Esophagus muscularis mucosa (tissue), 4 donors: ENCODE measurements at places on chromosomes 6 and 20. TPM values are rescaled to one million over a fixed set of nuclear protein-coding genes. Genes with fewer than 3 reads are reported as not detected.

- no peak for DNase-seq
Measured at GRCh38 chr6:158231551-158232315, 63.6 kb downstream of the GTF2H5 start.

DNA sequence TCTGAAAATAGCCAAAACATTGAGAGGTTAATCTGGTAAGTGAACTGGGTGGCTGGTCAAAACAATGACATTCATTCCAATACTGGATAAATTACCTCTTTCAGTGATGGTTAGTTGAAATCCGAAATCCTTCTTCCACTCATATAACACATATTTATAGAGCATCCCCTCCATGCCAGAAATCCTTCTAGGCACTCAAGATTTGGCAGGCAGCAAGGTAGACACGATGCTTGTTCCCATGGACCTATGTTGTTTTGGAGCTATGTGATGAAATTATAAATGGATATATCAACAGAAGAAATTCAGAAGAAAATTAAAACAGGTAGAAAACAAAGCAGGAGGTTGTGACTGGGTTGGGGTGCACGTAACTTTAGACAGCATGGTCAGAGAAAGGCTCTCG, 26.3 kb upstream of the SNRPB2 start:
- DNase-seq, result no peak

- peak; percentile 60 for DNase-seq
Measured at GRCh38 chr20:4684837-4685413, 36.8 kb upstream of the PRND start.

DNA sequence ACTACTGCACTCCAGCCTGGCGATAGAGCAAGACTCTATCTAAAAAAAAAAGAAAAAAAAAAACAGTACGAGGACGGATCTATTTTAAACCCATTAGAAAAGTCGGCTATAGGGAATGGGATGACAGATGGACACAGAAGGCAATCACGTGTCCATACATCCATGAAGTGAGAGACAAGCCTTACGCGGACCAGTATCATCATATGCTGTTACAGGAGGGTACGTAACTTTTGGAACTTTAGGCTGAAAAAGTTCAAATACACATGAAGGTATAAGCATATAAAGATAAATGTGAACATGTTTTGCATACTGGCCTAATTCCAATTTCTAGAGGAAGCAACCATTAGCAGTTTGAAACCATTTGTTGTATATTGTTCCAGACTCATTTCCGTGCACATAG, 109.8 kb upstream of the EXOC2 start:
- DNase-seq, result no peak

The CAP2 gene
- total RNA-seq, result 55.1 TPM

GRCh38 chr20:36574366-36575135, 1.2 kb downstream of the TGIF2 start:
- DNase-seq, result no peak

DNA sequence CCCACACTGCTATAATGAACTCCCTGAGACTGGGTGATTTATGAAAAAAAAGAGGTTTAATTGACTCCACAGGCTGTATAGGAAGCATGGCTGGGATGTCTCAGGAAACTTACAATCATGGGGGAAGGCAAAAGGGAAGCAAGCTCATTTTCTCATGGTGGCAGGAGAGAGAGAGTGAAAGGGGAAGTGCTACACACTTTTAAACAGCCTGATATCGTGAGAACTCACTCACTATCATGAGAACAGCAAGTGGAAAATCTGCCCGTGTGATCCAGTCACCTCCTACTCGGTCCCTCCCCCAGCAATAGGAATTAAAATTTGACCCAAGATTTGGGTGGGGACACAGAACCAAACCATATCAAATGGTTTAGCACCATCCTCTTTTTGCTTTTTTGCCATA, 116.6 kb upstream of the CEP162 start:
- DNase-seq, result no peak

DNA sequence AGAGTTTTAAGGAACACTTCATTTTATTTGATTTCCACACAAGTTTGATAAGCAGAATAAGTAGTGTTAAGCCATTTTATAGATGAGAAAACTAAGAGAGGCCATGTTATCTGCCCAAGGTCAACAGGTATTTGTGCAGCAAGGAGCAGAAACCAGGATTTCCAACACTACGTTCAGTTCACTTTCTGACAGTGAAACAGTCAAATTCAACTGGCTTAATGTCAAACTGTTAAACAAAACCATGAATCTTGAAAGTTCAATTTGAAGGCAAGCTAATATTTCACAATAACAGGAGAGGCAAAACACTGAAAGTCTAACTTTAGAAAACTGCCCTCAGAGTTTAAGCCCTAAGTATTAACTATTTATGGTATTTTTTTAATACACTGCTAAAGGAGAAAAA, 32.6 kb downstream of the DTNBP1 start:
- no peak for DNase-seq

DNA sequence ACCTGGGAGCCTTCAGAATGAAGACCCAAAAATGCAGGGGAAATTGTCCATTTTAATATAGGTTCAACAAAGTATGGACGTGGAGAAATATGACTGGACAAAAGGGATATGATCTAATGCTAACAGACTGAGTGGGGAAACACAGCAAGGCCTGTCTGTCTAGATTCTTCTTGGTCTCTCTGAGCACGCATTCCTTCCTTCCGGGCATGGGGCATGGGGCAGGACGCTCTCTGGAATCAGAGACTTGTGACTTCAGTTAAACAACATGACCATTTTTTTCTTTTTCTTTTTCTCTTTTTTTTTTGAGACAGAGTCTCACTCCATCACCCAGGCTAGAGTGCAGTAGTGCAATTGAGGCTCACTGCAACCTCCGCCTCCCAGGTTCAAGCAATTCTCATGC, 31.9 kb downstream of the ZBTB2 start:
- DNase-seq, result no peak

GRCh38 chr6:149170564-149171452, 146.7 kb upstream of the TAB2 start:
- no peak for DNase-seq

DNA sequence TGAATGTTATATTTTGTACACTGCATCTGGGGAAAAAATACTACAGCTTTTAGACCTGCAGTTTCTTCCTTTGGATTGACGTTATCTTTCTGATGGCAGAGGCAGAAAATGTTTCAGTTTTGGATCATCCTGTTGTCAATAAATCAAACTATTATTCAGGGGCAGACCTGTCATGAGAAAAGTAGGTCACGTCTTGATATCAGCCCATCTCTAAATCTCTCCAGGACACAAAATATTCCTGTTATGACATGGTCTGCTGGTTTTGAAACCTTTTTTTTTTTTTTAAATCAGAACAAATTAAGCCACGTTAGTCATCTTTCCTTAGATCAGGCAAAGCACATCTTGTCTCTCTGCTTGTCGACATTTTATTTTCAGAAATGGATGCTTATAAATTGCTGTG, 24.0 kb downstream of the IL20RA start:
- peak; percentile 4 for DNase-seq

GRCh38 chr6:54959820-54960219, 113.2 kb downstream of the FAM83B start:
- no peak for DNase-seq

DNA sequence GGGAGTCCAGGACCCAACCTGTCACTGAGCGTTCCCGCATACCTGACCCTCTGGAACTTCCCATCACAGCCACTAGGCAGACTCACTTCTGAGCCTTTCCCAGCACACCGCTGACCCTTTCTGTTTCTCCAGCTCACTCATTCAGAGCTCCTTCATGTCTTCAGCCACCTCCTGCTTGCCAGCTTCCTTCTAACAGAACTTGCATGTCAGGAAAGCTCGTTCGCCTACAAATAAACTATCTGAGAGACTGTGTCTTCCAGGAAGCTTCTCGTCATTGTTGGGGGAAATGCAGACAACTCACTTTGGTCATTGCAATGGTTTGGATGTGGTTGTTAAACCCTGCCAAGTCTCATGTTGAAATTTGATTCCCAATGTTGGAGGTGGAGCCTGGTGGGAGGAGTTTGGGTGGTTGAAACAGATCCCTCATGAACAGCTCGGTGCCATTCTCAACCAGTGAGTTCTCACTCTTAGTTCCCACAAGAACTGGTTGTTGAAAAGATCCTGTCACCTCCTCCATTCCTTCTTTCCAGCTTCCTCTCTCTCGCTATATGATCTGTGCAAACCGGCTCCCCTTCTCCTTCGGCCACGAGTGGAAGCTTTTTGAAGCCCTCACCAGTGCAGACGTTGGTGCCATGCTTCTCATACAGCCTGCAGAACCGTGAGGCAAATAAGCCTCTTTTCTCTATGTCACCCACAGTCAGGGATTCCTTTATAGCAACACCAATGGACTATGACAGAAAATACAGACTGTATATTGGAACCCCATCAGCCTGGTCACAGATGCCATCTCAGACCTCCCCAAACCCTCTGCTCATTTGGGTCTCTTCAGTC, 1.4 kb upstream of the MUC21 start:
- DNase-seq, result no peak

- no peak for DNase-seq
Measured at GRCh38 chr20:7672571-7672970, 267.7 kb downstream of the HAO1 start.

DNA sequence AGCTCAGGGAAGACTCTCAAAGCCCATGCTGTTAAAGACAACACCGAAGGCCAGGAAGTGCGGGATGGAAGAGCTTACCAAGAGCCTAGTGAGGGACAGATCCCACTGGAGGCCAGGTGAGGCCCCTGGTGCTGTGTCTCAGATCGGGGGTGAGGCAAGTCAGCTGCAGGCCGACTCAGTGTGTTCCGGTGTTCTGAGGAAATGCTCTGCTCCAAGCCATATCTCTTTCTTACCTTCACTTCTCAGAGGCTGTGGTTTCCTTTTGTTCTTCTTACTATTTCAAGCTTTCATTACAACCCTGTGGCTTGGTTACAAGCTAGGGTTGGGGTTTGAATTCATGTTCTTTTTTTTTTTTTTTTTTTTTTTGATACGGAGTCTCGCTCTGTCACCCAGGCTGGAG, 114.3 kb upstream of the ZFP64 start:
- no peak for DNase-seq

The SLC17A1 gene
- total RNA-seq, result not detected

DNA sequence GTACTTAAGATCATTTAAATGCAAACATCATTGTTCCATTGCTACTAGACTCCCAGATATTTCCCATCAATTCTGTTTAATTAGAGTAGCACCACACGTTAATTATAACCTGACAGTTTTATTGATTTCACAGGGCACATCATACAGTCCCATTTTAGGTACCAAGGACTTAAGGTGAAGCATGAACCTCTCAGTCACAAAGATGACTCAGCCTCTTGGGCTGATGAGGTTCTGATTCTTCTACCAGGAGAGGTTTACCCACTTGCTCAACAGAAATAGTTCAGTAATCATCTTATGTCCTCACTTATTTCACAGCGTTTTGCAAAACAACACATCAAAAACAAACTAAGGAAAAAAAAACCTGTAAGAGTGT, 98.5 kb downstream of the HIVEP2 start:
- DNase-seq, result no peak

The CFAP206 gene
- total RNA-seq, result 0.26 TPM

- DNase-seq, result no peak
Measured at GRCh38 chr6:138250053-138250452, 31.8 kb upstream of the PBOV1 start.
